Bone marrow (tissue), 2 donors: ENCODE measurements at places on chromosomes 12 and 14.

- DNase-seq = no peak
Measured at GRCh38 chr12:75611041-75611440, 99.6 kb upstream of the KRR1 start.

GRCh38 chr14:51552275-51552674 is 99.4 kb upstream of the FRMD6 start:
- DNase-seq = no peak

GRCh38 chr12:29762637-29763300 is 21.0 kb downstream of the TMTC1 start:
- DNase-seq = no peak

DNA sequence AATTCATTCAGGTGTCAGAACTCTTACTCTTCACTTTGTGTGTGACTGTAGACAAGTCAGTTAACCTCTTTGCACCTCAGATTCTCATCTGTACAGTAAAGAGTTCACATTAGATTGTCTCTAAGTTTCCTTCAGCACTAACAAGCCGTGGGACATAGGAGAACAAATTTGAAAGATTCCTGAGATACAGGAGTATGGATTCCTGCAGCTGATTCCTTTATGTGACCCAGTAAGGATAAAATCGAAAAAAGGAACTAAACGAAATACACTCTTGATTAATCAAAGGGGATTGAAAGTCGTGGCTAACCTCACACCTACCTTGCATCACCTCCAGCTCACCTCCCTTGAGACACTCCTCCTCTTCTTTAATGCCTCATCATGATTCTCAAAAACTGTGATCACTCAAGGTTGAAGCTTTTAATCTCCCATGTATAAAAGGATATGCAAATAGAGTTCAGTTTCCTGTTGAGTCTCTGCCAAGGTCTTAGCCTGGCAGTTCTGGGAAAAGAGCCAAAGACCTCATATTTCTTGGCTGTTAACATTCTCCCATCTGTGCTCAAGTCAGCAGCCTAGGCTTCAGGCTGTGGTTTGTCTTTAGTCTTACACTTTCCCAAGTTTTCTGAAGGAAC is 156.6 kb downstream of the DAD1 start:
- DNase-seq = no peak

GRCh38 chr12:96247563-96247962 is 53.4 kb downstream of the ELK3 start:
- DNase-seq = peak; percentile 19

- DNase-seq = no peak
Measured at GRCh38 chr12:47458279-47458678, 247.6 kb downstream of the RPAP3 start.

- DNase-seq = no peak
Measured at GRCh38 chr12:11563785-11564739, 85.4 kb upstream of the ETV6 start.

GRCh38 chr14:74950795-74951442 is 4.5 kb downstream of the PGF start:
- no peak for DNase-seq

DNA sequence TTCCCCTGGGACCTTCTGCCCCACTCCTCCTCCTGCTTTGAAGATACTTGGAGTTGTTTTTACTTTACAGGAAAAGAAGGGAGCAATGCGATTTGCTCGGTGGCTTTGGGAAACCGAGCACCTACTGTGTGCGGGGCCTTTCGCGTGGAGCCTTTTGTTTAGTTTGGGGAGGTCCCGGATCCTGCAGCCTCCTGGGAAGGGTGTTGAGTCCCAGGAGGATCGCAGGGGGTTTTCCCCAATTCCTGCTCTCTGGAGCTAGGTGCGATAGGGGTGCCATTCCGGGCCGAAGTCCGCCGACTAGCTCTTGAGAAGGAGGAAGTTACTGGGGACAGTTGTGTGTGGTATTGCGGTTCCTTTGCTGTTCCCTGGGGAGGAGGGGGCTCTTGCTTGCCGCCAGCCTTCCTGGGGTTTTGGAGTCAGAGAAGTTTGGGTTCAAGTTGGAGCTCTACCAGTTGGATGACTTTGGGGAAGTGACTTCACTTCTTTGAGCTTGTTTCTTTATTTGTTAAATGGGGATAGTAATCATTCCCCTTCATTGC is 1.1 kb downstream of the BRI3BP start:
- DNase-seq = peak; percentile 37

DNA sequence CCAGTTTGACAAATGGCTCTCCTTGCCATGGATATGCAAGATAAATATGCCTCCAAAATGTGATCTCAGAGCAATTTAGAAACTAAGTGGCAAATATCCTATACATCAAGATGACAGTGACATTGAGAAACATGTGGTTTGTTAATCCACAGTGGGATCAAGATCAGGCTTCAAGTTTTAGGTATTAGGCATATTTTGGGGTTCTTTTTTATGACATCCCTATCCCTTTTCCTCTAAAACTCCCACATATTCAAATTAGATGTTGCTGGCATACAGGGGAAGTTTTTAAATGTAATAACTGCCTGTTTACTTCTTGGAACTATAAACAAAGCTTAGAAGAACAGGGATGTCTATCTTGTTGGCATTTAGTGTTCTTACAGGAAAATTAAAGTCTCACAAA is 179.4 kb downstream of the CRADD start:
- no peak for DNase-seq

GRCh38 chr12:45232146-45232755 is 16.4 kb downstream of the ANO6 start:
- no peak for DNase-seq

GRCh38 chr14:99875421-99875820 is 82.2 kb downstream of the EML1 start:
- no peak for DNase-seq

DNA sequence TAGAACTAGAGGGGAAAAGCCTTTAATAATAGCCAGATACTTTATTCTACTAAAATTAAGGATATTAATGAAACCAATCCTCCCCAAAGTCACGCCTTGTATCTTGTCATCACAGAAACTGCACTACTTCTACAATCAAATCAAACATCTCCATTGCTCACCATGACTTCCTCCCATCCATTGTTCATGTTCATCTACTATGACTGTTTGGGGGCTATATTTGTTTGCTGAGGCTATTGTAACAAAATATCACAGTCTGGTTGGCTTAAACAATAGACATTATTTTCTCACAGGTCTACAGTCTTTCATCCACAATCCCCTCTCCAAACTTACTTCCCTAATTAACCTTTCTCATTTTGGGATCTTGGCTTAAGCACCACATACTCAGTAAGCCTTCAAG is 193.6 kb upstream of the FSCB start:
- no peak for DNase-seq

DNA sequence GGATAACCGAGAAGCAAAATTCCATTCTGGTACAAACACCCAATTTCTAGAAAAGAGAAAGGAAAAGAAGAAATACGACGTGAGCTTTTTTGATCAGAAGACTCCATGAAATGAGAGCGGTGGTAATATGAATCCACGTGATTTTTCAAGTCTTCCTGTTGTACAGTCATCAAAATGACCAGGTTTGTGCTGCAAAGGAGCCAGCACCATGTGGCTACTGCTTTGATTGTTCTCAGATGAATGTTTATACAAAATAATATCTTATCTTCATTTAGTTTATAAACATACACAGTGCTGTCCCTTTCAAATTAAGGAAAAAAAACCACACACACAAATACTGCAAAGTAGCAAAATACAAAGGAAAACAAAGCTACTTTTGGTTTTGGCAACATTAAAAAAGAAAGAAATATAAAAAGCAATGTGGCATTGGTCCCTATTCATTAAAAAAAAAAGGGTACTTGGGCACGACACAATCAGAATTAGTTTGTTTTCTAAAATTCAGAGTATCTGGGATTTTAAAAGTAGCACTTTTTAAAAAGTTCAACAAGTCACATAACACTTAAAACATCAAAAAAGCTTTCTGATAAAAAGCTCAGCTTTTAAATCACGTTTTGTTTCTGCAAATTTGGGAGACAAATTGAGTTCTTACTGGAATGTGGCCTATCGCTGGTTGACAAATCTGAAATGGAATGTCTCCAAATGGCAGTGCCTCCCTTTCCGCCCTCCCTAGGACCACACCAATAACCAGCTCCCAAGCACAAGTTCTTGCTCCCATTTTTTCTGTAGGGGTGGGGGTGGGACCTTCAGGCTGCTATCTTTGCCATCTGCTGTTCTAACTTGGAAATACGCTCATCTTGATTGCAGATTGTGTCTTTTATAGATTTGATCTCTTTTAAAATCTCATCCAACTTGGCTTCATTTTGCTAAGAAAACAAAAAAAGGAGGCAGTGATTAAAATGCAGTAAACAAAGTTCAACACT is 13.2 kb upstream of the SELPLG start:
- no peak for DNase-seq

DNA sequence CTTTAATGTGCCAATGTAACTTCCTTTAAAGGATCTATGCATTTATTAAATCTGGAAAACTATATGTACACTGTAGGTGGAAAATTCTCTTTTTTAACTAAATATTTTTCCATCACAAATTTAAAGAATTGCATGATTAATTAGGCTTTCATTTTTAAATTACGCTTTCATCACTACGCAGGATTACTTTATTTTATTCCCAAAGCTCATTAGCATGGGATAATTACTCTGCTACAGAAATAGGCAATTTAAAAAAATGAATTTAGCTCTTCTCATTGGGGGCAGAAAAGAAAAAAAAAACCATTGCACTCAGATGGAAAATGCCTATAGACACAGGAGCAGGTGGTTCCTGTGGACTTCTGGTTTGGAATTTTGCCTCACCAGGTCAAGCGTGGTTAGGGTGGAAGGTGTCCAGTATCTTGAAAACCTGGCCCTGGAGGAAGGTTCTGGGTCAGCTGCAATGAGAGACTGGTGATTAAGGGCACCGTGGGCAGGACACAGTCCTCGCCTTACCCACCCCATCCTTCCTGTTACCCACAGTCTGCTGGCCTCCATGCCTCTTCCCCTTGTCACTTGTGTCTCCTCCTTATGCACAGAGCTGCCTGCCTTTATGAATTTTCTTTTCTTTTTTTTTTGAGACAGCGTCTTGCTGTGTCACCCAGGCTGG is 17.3 kb upstream of the RIN3 start:
- no peak for DNase-seq

GRCh38 chr14:87745507-87746118 is 247.4 kb downstream of the GALC start:
- no peak for DNase-seq

- no peak for DNase-seq
Measured at GRCh38 chr12:91577586-91578539, 395.2 kb upstream of the DCN start.

- DNase-seq = no peak
Measured at GRCh38 chr14:54627540-54628363, 60.8 kb downstream of the SAMD4A start.

- DNase-seq = no peak
Measured at GRCh38 chr14:70032016-70032415, 152.8 kb downstream of the SMOC1 start.

DNA sequence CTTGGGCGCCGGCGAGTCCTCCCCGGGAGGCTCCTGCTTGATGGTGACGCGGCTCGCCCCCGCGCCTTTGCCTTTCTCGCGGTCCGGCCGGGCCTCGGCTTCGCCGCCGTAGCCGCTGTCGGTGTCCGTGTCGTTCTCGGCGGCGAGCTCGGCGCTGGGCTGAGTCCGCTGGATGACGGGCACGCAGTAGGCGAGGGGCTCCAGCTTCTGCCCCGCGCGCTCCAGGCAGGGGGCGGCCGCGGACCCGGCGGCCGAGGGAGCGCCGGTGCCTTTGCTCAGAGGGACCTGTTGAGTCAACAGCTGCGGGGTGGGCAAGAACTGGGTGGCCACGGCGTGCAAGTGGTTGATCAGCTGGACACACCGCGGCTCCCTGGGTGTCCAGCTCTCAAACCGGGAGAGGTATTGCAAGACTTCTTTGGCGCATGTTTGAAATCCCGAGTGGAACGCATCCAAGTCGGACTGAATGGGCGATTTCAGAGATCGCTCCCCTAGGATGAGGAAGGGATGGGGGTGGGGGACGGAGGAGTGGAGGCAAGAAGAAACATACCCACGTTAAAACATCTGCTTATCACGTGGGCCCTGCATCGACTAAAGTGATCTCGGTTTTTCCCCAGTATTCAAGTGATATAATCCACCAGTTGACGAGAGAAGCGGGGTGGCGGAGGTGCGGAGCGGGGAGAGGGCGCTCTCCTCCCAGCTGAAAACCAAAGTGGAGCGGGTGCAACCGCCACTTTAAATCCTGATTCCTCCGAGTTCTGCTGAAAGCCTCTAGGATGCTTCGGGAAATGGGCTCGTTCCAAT is 2.0 kb downstream of the BHLHE41 start:
- peak; percentile 38 for DNase-seq

DNA sequence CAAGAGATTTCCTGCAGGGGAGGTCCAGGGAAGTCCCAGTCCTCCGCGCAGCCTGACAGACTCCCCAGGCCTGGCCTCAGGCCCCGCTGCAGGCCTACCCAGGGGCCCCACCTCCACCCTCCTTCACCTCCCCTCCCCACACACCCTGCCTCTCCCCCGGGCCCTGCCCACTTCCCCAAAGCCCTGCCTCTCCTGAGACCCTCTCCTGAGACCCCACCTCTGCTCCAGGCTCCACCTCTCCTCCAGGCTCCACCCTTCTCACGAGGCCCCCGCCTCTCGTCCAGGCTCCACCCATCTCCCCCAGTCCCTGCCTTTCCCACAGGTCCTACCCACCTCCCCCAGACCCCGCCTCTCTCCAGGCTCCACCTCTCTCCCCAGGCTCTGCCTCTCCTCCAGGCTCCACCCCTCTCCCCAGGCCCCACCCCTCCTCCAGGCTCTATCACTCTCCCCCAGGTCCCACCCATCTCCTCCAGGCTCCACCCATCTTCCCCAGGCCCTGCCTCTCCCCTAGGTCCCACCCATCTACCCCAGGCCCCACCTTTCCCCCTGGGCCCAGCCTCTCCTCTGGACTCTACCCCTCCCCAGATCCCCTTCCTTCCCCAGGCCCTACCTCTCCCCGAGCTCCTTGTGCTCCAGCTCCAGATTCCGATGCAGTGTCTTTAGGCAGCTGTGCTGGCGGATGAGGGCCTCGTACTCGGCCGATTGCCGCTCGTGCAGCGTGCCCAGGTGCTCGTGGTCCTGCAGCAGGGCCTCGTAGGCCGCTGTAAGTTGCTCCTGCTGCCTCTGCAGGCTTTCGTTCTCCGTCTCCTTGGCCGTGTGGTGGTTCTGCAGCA is 58.8 kb upstream of the GPR68 start:
- DNase-seq = no peak

DNA sequence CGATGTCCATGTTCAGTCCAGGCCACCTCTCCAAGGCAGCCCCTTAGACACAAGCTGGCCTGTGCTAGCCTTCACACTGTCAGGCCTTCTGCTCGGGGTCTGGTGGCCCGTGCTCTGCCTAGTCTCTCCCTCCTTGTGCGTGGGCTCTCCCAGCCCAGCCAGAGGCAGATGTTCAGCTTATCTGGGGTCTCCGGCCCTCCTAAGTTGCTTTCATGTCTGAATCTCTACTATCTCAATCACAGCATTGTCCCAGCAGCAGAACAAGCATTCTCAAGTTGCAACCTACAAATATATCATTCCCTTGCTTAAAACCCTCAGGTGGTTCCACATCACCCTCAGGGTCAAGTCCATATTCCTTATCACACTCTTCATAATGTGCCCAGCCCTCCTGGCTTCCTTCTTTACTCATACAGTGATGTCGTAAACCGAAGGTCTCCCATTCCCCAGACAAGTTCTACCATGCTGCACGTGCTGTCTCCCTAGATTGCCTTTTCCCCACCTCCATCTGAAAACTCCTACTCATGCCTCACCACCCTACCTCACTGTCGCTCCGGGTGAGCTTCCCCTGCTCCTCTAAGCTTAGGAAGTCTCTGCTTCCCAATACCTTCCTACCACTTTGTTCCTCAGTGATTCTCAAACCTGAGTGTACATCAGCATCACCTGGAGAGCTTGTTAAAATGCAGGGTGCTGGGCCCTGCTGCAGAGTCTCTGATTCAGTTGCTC is 1.5 kb downstream of the KRT73 start:
- no peak for DNase-seq
